ENCODE measurements at places on chromosomes 13 and 19.
A peak's percentile ranks its signal among the peaks of the same experiment; 100 is the strongest.

DNA sequence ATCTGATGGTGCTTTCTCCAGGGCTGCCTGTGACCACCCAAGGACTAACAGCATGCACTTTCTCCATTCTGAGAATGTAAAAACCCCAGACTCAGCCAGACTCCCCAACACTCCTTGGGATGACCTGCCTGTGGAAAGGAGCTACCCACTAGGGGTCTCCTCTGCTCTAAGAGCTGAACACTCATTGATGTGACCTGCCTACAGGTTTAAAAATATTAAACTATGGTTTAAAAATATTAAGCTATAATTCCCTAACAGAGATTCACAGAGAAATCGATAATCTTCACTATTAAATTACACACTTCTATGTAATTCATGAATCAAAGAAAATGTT lies 696.2 kb upstream of the SLITRK5 start:
- no peak for DNase-seq

GRCh38 chr13:39587939-39588338 lies 15.1 kb downstream of the LHFPL6 start:
- no peak for DNase-seq

GRCh38 chr19:49837425-49837824 lies 13.5 kb upstream of the PTOV1 start:
- no peak for DNase-seq

GRCh38 chr19:40363069-40363468 lies 14.6 kb downstream of the PLD3 start:
- DNase-seq = no peak

DNA sequence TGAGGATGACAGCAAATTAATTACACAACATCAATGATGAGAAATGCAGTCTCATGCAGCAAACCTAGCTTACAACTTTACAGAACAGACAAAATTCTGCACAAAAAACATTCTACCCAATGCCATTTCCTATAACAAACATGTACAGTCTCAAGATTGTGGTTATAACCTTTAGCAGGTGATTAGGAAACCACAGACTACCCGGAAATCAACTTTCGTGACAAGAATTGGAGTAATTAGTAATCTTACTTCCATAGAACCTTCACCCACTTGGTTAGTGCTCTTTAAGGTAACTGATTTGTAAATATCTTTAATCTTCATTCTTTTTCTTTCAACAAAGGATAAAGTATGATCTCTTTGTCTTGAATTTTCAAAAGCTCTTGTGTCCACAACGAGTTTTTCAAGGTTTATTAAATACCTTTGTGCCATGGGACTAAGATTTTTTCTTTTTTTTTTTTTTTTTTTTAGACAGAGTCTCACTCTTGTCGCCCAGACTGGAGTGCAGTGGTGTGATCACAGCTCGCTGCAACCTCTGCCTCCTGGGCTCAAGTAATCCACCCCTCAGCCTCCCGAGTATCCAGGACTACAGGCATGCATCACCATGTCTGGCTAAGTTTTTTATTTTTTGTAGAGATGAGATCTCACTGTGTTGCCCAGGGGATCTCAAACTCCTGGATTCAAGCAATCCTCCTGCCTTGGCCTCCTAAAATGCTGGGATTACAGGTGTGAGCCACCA lies 78.8 kb downstream of the MAP4K1 start:
- DNase-seq = no peak

- no peak for DNase-seq
These were observed 121.8 kb downstream of the KCTD12 start for GRCh38 chr13:76764429-76764828.

DNA sequence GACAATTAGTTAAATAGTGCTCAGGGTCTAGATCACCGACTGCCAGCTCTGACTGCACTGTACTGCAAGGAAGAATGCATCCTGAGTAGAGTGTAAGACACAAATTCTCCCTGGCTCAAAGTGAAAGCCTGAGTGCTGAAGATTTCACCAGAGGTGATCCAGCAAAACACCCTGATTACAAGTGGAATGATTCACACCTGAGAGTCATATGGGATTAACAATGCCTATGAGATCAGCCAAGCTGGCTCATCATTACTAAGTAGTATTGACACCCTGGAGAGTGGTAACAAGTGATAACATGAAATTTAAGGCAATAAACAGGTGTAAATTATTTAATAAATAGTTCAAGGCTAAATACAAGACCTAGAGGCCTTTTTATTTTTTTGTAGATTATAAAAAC lies 403.8 kb upstream of the PRR20A start:
- DNase-seq = no peak

GRCh38 chr13:26914624-26915023 lies 154.0 kb upstream of the GPR12 start:
- DNase-seq = peak; percentile 20

DNA sequence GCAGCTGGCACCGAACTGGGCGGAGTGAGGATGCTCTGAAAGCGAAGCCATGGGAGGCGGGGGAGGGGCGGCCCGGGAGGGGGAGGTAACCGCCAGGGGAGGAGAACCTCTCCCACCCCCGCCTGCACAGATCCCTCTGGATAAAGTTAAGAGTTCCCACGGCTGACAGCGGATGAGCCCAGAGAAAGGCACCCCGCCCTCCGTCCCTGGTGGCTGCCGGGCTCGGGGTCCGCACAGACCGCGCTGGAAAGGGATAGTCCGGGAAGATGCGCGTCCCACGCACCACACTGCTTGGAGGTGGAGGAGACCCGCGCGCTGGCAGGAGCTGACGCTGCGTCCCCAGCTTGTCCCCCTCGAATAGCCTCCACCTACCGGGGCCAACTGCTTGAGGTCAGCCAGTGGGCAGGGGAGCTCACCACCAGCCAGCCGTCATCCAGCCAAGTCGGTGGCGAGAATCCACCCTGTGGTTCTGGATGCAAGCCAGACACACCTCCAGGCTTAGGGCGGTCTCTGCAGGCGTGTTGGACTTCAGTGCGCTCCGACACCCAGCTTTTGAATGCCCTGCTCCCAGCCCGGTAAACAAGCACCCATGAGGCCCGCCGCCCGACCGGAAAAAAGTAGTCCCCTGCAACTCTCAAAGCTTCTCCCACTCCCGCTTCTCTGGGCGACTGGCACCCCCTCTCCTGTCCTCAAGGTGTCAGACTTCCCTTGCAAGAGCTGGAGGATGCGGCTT lies at the start of gene TRPC4:
Gene TRPC4, minus strand, starts transcription at position 17 of the 733 bp plus-strand sequence. CDS start 86,439 bp downstream, outside the sequence.
- DNase-seq = no peak

- DNase-seq = no peak
These were observed 121.7 kb downstream of the B3GLCT start for GRCh38 chr13:31321457-31321856.

DNA sequence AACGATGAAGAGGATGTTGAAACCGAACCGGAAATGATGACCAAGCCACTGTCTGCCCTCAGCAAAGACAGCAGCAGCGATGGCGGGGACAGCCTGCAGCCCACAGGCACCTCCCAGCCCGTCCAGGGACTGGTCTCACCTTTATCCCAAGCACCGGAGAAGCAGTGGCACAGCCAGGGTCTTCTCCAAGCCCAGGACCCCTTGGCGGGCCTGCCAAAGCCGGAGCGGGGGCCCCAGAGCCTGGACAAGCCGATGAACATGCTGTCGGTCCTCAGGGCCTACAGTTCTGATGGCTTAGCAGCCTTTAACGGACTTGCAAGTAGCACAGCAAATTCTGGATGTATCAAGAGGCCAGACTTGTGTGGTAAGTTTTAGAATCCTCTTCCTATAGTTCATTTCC lies 177.0 kb downstream of the ZNF536 start:
- DNase-seq = no peak

GRCh38 chr13:33185853-33186252 lies 99.7 kb downstream of the STARD13 start:
- DNase-seq = no peak

DNA sequence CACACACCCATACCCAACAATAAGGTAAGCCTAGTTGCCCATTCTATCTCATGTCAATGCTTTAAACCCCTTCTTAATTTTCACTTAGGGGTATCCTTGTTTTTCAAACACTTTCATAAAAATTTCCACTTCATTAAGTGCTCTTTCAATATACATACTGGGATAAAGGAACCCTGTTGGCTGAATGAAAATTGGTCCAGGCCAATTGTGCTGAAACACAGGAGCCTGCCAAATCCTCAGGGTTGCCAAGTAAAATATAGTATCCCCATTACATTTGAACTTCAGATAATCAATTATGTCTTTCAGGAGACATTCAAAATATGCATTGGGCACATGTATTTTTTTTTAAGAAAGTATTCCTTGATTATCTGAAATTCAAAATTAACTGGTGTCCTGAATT lies 1131.1 kb downstream of the SLITRK1 start:
- no peak for DNase-seq

- no peak for DNase-seq
These were observed 19.2 kb downstream of the SLC27A1 start for GRCh38 chr19:17489392-17490030.

- DNase-seq = no peak
These were observed 190.0 kb upstream of the GPR12 start for GRCh38 chr13:26950546-26950945.

Data from globus pallidus (tissue), 1 donor.